ENCODE measurements at places on chromosomes 5 and 9.

DNA sequence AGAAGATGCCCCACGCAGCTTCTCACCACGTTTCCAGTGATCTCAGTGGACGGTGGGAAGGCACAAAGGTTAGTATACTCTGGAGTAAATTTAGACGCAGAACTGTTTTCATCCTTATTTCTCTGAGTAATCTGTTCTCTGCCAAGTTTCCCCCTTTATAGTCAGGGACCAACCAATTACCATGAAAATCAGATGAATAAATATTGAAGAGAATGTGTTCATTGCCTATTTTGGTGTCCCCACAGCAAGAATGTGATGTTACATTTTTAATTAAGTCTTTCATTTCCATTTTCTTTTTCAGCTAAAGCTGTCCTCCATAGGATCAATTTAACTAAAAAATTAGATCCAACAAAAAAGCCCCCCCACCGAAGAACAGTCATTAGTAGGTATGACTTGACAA lies 41.4 kb downstream of the S1PR3 start:
- no peak for DNase-seq

- DNase-seq, result no peak
These were observed 114.6 kb downstream of the FAM170A start for GRCh38 chr5:119743927-119744326.

DNA sequence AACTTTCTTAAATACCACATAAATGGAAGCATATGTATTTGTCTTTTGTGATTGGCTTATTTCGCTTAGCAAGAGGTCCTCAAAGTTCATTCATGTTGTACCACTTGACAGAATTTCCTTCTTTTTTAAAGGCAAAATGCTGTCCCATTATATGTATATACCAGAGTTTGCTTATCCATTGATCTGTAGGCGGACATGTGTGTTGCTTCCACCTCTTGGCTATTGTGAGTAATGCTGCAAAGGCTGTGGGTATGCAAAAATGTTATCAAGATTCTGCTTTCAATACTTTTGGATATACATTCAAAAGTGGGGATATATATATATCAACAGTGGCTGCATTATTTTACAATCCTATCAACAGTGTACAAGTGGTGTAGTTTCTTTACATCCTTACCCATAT lies 271.0 kb downstream of the PRR16 start:
- no peak for DNase-seq

DNA sequence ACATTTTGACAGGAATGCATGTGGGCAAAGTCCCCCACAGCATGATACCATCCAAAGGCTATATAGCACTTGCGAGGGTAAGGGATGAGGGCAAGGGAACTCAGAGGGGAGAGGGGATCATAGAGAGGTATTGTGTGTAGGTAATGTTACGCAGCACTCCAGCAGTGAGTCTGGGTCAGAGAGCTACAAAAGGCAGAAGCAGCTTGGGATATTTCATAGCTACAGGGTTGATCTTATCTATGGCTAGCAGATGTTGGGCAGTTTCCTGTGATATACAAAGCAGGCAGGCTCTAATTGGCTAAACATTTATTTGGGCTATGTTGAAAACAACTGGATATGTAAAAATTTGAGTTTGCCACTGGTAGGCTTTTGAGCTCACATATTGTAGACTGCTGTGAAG lies 17.8 kb upstream of the SLCO4C1 start:
- no peak for DNase-seq

- no peak for DNase-seq
These were observed 147.3 kb downstream of the KCTD16 start for GRCh38 chr5:144318011-144318410.

- no peak for DNase-seq
These were observed 157.5 kb downstream of the MACROH2A1 start for GRCh38 chr5:135241536-135241935.

DNA sequence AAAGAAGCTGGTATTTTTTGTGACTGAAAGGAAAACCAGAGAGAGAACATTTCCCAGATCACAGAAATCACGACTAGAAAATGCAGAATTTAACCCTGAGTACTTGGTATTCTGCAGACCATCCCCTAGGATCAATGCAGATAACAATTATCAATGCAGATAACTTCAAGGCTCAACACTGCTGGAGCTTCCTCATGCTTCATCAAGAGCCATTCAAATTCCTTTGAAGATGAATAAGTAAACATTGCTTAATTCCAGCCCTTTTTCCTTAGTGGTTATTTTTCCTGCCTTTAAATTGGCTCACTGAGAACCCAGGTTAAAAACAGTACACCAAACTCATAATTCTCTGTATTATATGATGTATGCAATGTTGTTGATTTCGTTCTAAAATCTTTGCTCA lies 370.1 kb upstream of the TLE4 start:
- DNase-seq, result no peak

- DNase-seq, result no peak
These were observed 2371.7 kb upstream of the C9orf72 start for GRCh38 chr9:29945012-29945411.

DNA sequence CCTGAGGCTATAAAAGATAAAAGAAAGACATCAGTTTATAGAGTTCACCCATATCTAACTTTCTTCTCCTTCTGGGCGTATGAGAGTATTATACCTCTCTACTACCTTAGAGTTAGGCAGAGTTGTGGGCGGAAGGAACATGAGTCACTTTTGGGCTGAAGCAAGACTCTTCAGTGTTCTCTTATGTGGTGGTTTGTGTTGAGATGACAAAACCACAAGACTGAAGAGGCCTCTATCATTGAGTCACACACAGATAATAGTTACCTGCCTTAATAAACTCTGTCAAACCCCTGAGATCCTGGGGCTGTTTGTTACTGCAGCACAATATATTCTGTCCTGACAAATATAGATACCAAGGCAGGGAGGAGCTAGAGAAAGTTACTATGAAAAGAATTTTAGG lies 184.2 kb downstream of the EFNA5 start:
- peak; percentile 82 for DNase-seq

DNA sequence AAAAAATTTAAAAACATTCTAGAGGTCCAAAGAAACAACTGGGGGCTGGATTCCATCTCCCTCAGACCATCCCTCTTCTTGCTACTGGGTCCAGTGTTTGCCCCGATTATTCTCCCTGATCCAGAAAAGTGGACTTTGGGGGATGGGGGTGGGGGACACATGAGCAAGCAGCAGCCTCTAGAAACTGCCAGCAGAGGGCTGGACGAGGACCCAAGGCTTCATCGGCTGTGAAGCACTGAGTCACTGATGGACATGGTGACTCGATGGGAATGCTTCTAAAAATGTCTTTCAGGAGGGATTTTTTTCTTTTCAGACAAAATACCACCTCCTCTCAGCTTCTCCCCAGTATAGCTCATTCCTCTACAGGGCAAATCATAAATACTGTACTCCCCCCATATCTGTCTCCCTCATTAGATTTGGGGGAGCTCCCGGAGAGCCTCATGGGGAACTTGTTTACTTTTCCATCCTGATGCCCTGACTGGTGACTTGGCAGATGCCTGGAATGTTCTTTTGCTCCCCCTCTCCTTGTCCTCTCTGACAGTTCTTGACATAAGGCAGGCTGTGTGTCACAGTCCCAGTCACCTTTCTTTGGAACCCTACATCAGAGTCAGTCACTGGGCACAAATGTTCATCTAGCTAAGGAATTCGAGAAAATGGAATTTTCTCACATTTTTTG lies 67.2 kb upstream of the STC2 start:
- DNase-seq, result peak; percentile 60

GRCh38 chr5:128799945-128800344 lies 165.3 kb upstream of the SLC27A6 start:
- DNase-seq, result no peak

GRCh38 chr9:73026375-73026774 lies 73.5 kb upstream of the ALDH1A1 start:
- DNase-seq, result no peak

- no peak for DNase-seq
These were observed 55.9 kb upstream of the KLF9 start for GRCh38 chr9:70470050-70471015.

DNA sequence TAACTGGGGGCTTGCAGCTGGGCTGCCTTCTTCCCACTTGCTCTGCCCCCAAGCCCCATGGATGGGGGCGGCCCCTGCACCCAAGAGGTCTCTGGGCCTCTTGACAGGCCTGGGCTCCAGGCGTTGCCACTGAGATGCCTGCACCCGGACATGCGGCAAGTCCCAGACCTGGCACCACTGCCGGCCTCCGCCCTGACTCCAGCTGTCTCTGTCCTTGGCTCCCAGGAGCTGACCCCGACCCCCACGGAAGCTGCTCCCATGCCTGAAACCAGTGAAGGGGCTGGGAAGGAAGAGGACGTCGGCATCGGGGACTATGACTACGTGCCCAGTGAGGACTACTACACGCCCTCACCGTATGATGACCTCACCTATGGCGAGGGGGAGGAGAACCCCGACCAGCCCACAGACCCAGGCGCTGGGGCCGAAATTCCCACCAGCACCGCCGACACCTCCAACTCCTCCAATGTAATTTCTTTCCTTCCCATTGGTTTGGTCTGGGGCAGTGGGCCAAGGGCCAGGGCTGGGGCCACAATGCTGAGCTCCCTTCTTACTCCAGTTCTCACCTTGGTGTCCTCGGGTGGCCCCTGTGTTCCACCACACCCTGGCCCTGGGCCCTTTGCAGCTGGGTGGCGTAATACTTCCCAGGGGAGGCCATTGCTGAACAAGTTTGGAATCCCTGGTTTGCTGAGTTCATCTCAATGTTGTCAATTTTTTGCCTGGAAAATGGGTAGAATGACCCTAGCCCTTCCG lies 88.6 kb downstream of the COL5A1 start:
- DNase-seq, result no peak

DNA sequence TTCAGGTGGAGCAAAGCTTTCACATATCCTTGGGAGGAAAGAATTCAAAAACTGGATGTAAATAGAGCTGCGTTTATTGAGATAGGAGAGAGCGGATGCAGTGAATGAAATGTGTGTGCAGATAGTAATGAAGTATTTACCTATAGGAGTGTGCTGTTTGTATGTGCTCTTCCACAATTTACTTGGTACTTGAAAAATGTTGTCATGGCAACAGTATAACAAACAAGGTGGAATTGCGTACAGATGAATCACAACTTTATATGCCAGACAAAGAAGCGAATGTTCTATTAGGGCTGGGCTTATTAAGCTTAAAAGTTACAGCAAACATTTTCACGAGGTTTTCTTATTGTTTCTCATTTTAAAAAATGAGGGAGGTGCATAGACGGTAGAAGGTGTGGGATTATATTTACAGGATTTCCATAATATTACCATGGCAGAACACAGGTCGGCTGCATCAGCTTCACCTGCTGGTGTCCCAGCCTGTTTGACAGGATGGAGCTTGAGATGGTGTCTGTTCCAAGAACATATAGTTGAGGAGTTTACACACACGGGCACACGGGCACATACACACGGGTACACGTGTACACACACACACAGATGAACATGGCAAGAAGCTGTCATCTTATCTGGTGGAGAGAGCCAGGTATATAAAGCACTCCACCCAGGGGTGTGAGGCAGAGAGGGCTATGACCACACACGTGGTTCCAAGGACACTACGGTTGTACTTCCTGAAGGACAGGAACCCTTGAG lies 155.7 kb downstream of the RMI1 start:
- no peak for DNase-seq

GRCh38 chr9:94824913-94825610 lies 98.6 kb downstream of the AOPEP start:
- no peak for DNase-seq

GRCh38 chr5:116035123-116035522 lies 2.9 kb downstream of the ARL14EPL start:
- DNase-seq, result peak; percentile 97

DNA sequence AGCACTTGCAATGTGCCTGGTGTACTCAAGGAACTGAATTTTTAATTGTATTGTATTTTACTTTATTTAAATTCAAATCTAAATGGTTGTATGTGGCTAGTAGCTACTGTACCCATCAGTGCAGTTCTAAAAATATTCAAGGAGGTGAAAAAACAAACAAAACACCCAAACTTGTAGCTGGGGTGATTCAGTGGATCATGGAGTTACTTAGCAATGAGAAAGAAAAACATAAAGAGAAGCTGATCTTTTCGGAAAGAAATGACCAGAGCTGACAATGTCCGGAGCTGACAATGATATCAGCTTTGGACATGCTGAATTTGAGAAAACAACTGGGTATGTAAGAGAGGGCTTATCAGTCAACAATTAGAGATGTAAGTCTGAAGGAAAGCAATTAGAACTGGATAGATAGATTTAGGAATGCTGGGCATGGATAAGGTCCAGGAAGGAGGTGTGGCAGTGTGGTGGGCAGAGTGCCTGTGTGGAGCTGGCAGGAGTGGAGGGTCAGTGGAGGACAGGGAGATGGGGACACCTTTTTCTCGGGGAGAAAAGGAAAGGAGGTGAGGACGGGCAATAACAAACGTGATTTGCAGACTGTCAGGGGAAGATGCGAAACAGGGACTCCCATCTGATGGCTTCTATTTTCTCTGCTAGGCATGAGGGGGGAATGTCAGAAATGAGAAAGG lies 113.2 kb downstream of the DCP2 start:
- no peak for DNase-seq

GRCh38 chr9:129064499-129064908 lies 16.4 kb upstream of the DOLPP1 start:
- DNase-seq, result no peak

- DNase-seq, result no peak
These were observed 58.7 kb downstream of the PRDM6 start for GRCh38 chr5:123147741-123148140.

DNA sequence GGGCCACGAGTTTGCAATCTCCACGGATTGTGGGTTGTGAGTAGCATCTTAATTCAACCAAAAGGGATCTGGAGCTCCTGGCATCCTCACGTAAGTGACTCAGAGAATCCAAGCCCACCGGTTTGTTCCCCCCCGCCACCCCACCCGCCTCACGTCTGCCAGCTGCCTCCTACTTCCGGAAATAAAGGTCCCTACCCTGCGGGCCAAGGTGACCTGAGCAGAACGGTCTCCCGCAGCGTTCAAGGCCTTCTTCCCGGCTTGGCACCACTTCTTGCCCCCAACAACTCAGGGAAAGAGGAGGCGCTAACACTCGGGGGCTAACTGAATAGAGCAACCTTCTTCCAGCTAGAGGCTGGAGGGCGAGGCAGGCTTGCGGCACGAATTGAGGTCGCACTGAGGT lies 8.8 kb upstream of the GPRIN1 start:
- DNase-seq, result no peak

DNA sequence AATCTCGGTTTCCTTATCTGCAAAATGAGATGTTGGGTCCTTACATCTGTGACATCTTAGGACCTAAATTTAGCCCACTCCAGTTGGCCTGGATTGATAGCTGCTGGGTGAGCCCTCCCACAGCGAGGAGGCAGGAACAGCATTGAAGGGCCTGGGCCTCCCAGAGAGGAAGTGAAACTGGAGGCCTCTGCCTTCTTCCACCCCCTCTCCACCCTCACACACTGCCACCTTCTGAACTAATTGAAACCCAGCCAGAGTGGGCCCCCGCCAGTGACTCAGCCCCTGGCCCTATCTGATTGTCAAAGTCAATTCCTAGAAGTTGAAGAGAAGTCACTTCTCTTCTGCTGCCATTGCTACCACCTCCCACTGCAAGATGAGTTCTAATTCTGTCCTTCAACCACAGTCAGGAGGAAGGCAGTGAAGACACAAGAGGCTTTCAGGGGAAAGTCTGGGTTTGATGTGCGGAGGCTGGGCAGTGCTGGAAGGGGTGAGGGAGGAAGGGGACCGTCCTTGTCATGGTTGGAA lies 55.2 kb upstream of the NEK6 start:
- no peak for DNase-seq

- DNase-seq, result no peak
These were observed 799.3 kb upstream of the NUDT12 start for GRCh38 chr5:104361932-104362331.

GRCh38 chr5:52997424-52997823 lies 8.3 kb downstream of the ITGA2 start:
- DNase-seq, result no peak

Measured in RCC 7860 (cell line).